ENCODE measurements at places on chromosomes 16 and 17.

DNA sequence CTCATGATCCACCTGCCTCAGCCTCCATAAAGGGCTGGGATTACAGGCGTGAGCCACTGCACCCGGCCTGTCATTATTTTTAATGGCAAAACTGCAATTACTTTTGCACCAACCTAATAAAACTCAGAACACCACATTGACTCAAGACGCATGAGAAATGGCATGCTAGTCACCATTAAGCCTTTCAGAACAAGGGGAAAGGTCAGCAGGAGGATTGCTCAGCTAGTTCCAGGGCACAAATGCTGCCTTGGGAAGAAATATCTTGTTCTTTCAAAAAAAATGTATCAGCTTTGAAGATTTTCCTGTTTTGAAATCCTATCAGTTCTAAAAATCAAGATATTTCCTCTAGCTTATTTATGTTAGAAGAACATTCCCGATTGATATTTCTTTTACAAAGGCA lies 32.4 kb upstream of the CDYL2 start:
- DNase-seq: no peak

- no peak for DNase-seq
Observed at GRCh38 chr16:84594725-84595038, 23.2 kb downstream of the COTL1 start.

- no peak for DNase-seq
Observed at GRCh38 chr16:11301645-11302501, 20.7 kb upstream of the PRM1 start.

GRCh38 chr17:79558091-79558900 lies 52.6 kb downstream of the RBFOX3 start:
- no peak for DNase-seq

GRCh38 chr16:79444572-79444971 lies 156.0 kb downstream of the MAF start:
- no peak for DNase-seq

- no peak for DNase-seq
Observed at GRCh38 chr17:37305406-37305905, 70.3 kb upstream of the C17orf78 start.

All from RCC 7860 (cell line).